ENCODE measurements at places on chromosomes 1 and 21.
A peak's percentile ranks its signal among the peaks of the same experiment; 100 is the strongest.

GRCh38 chr1:46516200-46516950 is 26.7 kb downstream of the DMBX1 start:
- no peak overlapping the region for H3K4me3 ChIP-seq
- no peak for DNase-seq
- H3K36me3 ChIP-seq, result no peaks in the 10 kb centered on the region
- H3K27ac ChIP-seq, result no peak overlapping the region

- no peaks in the 10 kb centered on the region for H3K4me1 ChIP-seq
- H3K27ac ChIP-seq, result no peak overlapping the region
- H3K36me3 ChIP-seq, result no peaks in the 10 kb centered on the region
- peaks cover 48% of the 10 kb centered on the region for H3K27me3 ChIP-seq
- no peak overlapping the region for H3K4me3 ChIP-seq
These were observed 131.8 kb downstream of the CCDC185 start for GRCh38 chr1:223524930-223525451.

- H3K27me3 ChIP-seq, result peaks cover 90% of the 10 kb centered on the region
- no peak for DNase-seq
- no peak overlapping the region for H3K4me3 ChIP-seq
- H3K27ac ChIP-seq, result no peak overlapping the region
These were observed 10.9 kb upstream of the PROX1 start for GRCh38 chr1:213976665-213977485.

DNA sequence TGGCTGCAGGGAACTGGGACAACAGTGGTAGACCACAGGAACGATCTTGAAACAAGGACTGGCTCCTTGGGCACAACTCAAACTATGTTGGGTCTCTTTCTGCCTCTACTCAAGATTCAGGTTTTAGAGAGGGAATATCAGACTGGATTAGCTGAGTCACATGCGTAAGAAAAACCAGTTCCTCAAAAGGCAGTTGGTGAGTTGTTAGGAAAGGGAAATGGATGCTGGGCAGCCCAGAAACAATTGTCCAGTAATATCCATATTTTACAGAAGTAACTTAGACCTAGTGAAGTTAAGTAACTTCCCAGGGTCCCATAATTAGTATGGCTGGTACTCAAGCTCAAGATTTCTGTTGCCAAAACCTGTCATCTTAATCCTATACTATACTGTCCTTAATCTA is 27.0 kb upstream of the TMEM39B start:
- H3K4me1 ChIP-seq, result no peaks in the 10 kb centered on the region
- no peaks in the 10 kb centered on the region for H3K27me3 ChIP-seq
- H3K36me3 ChIP-seq, result peaks cover 53% of the 10 kb centered on the region
- H3K4me3 ChIP-seq, result no peak overlapping the region
- peak overlapping the region; percentile 47 for H3K27ac ChIP-seq

DNA sequence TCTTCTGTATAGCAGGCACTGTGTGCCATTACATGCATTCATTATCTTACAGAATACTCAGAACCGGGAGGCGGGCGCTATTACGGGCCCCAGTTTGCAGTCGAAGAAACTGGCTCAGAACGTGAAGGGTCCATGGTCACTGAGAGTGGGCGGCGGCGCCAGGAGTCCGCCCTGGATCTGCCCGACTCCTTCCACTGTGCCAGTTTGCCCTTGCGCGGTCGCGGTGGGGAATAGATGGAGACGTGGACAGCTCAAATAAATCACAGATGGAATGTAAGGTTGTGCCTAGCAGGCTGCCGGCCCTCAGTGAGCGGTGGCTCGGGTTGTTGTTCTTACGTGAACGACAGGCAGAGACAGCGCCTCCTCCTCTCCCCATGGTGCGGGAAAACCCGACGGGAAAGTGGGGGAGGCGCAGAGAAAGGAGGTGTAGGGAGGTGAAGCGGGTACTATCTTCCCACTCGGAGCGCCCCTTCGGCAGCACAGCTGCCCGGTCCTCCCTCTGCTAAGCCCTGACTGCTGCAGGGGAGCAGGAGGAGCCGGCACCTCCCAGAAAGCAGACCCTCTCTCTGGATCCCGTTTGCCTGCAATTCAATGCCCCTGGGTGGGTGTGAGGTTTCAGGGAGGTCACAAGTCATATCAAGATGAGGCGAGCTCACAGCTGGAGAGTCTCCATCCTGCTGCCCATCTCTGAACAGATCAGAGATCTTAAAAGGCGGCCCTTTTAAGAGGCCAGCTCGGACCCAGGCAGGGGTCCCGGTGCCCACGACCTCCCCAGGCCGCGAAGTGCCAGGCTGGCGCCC is 1.1 kb downstream of the COL9A2 start:
- H3K4me3 ChIP-seq, result peak overlapping the region; percentile 73
- H3K27me3 ChIP-seq, result peaks cover 35% of the 10 kb centered on the region
- H3K27ac ChIP-seq, result peak overlapping the region; percentile 81
- DNase-seq, result peak; percentile 51
- H3K36me3 ChIP-seq, result no peaks in the 10 kb centered on the region

DNA sequence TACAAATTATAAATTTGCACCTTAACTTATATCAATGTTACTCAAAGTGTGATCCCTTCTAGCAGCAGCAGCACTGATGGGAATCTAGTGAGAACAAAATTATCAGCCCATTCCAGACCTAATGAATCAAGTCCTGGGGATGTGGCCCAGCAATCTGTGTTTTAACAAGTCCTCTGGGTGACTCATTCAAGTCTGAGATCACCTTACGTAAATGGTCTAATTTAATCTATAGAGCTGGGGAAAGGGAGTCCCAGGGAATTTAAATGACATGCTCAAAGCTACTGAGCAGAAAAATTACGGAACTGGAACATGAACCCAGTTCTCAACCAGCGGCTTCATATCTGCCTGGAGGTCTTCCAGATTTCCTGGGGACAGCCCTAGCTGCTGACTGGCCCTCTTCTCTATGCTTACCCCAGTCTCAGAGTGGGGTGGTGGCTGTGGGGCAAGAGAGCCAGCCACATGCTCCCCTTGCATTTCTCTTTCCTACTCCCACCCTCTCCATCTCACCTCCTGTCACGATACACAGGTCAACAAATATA is 220.0 kb downstream of the TM2D1 start:
- no peak overlapping the region for H3K27ac ChIP-seq
- no peak overlapping the region for H3K4me3 ChIP-seq
- no peak for DNase-seq
- peaks cover 19% of the 10 kb centered on the region for H3K4me1 ChIP-seq

GRCh38 chr1:186306533-186306932 is 68.5 kb downstream of the TPR start:
- H3K27me3 ChIP-seq, result no peaks in the 10 kb centered on the region
- DNase-seq, result no peak
- H3K4me1 ChIP-seq, result no peaks in the 10 kb centered on the region
- no peak overlapping the region for H3K4me3 ChIP-seq
- no peak overlapping the region for H3K27ac ChIP-seq
- peaks cover 9% of the 10 kb centered on the region for H3K36me3 ChIP-seq
